Suppressor macrophage (primary cell): ENCODE measurements at places on chromosomes 6 and 20.

DNA sequence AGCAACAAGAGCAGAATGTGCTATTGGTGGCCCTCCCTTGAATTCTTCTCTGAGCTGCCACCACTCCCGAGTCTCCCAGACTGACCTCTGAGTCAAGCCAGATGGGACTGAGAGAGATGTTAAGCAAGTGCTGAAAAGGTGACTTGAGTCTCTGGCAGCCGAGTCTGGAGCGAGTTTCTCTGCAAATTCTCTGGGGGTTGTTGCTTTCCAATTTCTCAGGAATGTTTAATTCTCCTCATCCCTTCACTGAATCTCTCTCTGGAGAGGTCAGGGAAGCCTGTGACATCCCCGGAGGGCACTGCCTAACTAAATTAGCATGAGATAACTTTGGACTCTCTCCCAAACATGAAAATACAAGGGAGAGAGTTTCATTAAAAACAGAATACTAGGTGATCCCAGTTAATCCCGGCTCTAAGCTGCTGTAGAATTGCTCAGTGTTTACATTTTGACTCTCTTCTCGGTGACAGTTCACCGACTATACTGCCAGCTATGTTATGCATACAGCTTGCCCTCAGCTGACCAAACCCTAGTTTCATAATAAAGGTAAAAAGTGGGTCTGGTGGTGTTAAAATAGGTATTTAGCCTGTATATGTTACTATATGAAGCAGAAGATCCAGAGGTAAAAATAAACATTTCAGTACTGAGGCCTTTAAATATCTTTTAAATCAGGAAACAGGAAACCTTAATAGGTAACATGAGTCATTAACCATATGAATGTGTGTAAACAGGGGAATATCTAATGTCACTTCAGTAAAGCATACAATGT lies 157.9 kb downstream of the FOXC1 start:
- no peak for DNase-seq

GRCh38 chr6:130467146-130468050 lies 101.6 kb downstream of the TMEM200A start:
- DNase-seq: no peak

GRCh38 chr20:24705486-24705885 lies 236.1 kb downstream of the SYNDIG1 start:
- no peak for DNase-seq

DNA sequence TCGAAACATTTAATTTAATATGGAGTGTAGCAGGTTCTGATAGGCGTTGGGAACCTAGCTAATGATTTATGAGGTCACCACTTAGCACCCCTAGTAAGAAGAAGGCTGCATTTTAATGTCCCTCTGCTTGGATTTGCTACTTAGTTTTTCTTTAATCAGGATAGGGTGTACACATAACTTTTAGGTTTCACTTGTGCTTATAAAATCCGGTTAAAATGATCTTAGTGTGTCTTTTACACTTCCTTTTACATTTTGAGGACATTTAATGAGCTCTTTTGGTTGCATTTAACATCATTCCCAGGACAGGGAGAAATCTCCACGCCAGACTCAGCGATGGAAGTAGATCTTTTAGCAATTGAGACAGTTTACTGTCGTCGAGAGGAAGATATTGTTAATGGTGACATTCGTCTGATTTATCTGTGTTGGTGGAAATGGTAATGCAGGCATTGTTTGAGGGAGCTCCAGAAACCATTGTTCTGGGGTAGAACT lies 5.6 kb downstream of the TFAP2A start:
- no peak for DNase-seq
